Osteoblast (primary cell): ENCODE measurements at places on chromosomes 7 and 10. TPM values are rescaled to one million over a fixed set of nuclear protein-coding genes. Genes with fewer than 3 reads are reported as not detected.

Gene FAM25A
- total RNA-seq: not detected in 2 replicates

Gene SLC26A5
- not detected in 2 replicates for total RNA-seq

Gene PRPS1L1
- total RNA-seq: not detected in 2 replicates

Gene SLC13A1
- not detected in 2 replicates for total RNA-seq

Gene ORAI2
- total RNA-seq: 44.2 and 57.5 TPM in 2 replicates

Gene BTBD16
- not detected in 2 replicates for total RNA-seq

Gene METTL27
- 8.7 and 8.8 TPM in 2 replicates for total RNA-seq

Gene HOXA4
- 0.72 and 1.2 TPM in 2 replicates for total RNA-seq

Gene MEOX2
- total RNA-seq: 3.8 and 4.7 TPM in 2 replicates

Gene ANXA8L1
- total RNA-seq: 0.29 and 0.36 TPM in 2 replicates

Gene FFAR4
- total RNA-seq: not detected in 2 replicates

Gene POLD2
- total RNA-seq: 69.2 and 80.3 TPM in 2 replicates

Gene CLRN3
- total RNA-seq: not detected in 2 replicates

Gene GIMAP1
- total RNA-seq: not detected in 2 replicates

Gene CREM
- total RNA-seq: 16.6 and 19.7 TPM in 2 replicates

Gene PIK3CG
- not detected in 2 replicates for total RNA-seq

Gene SPDYE2
- not detected in 2 replicates for total RNA-seq

Gene LIPF
- not detected in 2 replicates for total RNA-seq

Gene IDE
- total RNA-seq: 36.9 and 42.4 TPM in 2 replicates

Gene RELN
- 0.29 and 0.36 TPM in 2 replicates for total RNA-seq

Gene CAMK1D
- 10.6 and 11.2 TPM in 2 replicates for total RNA-seq

Gene TET1
- total RNA-seq: 3.8 and 4.0 TPM in 2 replicates

Gene NACAD
- 0.59 and 0.72 TPM in 2 replicates for total RNA-seq

Gene FGFR2
- 9.7 and 13.8 TPM in 2 replicates for total RNA-seq

Gene ASZ1
- total RNA-seq: not detected in 2 replicates

Gene NEUROD6
- not detected in 2 replicates for total RNA-seq

Gene TRIM4
- total RNA-seq: 26.4 and 29.5 TPM in 2 replicates

Gene LIPK
- not detected in 2 replicates for total RNA-seq

Gene CHST3
- total RNA-seq: 39.5 and 43.1 TPM in 2 replicates

Gene MUC3A
- total RNA-seq: not detected in 2 replicates

Gene ICA1
- total RNA-seq: 1.2 and 2.2 TPM in 2 replicates

Gene CXCL12
- total RNA-seq: 288 and 358 TPM in 2 replicates

Gene DPP6
- not detected in 2 replicates for total RNA-seq

Gene EVX1
- not detected in 2 replicates for total RNA-seq

Gene FAM237B
- not detected in 2 replicates for total RNA-seq

Gene AKR1C1
- total RNA-seq: 108 and 140 TPM in 2 replicates

Gene PGAM2
- 0.29 and 0.36 TPM in 2 replicates for total RNA-seq

Gene PSD
- total RNA-seq: 0.29 and 0.72 TPM in 2 replicates

Gene FLNC
- total RNA-seq: 93.7 and 130 TPM in 2 replicates

Gene MMRN2
- 1.1 and 3.5 TPM in 2 replicates for total RNA-seq

Gene TMEM270
- total RNA-seq: not detected in 2 replicates

Gene ADAM22
- 0.36 and 0.59 TPM in 2 replicates for total RNA-seq

Gene RHOBTB1
- 32.9 and 38.0 TPM in 2 replicates for total RNA-seq

Gene CALD1
- 1,075 and 1,123 TPM in 2 replicates for total RNA-seq

Gene NCF1
- under 0.01 TPM in 1 of 2 replicates, not detected in the other for total RNA-seq

Gene ANKMY2
- total RNA-seq: 26.8 and 28.0 TPM in 2 replicates

Gene PDK4
- 0.36 and 0.59 TPM in 2 replicates for total RNA-seq

Gene ADAM12
- total RNA-seq: 345 and 361 TPM in 2 replicates

Gene HECW1
- total RNA-seq: 2.9 and 6.5 TPM in 2 replicates

Gene GRB10
- total RNA-seq: 62.6 and 69.5 TPM in 2 replicates

Gene CALHM3
- not detected in 2 replicates for total RNA-seq

Gene ANKRD2
- total RNA-seq: 0.29 and 0.72 TPM in 2 replicates

Gene CPEB3
- 1.1 and 1.2 TPM in 2 replicates for total RNA-seq

Gene GJD4
- under 0.01 TPM in 1 of 2 replicates, not detected in the other for total RNA-seq

Gene GLI3
- total RNA-seq: 10.9 and 11.9 TPM in 2 replicates

Gene CPN1
- total RNA-seq: not detected in 2 replicates

Gene KIF11
- total RNA-seq: 4.0 and 5.3 TPM in 2 replicates

Gene SPDYE5
- under 0.01 TPM in 1 of 2 replicates, not detected in the other for total RNA-seq

Gene LBX1
- not detected in 2 replicates for total RNA-seq
